ENCODE measurements at places on chromosomes 12 and 14.

DNA sequence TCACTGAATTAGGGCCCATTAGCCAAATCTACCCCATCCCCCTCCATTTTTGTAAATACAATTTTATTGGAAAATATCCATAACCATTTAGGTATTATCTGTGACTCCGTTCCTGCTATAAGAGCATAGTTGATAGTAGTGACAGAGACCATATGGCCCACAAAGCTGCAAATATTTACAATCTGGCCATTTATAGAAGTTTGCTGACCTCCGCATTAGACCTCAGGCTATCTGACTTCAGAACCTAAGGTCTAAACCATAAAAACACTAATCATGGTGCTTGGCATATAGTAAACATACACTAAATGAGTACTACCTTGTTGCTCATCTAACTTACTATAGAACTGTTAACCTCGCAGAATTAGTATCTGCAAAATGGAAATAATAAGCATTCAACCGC lies 124.8 kb downstream of the NPAS3 start:
- DNase-seq: no peak

DNA sequence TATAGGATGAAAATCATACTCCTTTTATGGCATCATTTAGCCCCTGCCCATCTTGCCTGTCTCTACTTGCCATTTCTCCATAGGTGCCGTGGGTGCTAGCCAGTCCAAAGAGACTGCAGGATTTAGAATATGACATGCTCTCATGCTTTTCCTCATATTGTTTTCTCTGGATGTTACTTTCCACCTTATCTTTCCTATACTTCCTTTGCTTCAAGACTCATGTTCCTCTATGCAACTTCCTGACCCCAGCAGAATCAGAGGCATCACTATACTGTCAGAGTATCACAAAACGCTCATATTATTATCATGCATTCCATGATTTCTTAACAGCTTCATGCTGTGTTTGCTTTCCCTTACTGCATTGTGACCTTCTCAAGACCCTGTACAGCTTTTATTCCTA lies 220.8 kb upstream of the ABCD2 start:
- DNase-seq: no peak

- no peak for DNase-seq
These were observed 9.1 kb downstream of the CAMKK2 start for GRCh38 chr12:121287267-121287954.

DNA sequence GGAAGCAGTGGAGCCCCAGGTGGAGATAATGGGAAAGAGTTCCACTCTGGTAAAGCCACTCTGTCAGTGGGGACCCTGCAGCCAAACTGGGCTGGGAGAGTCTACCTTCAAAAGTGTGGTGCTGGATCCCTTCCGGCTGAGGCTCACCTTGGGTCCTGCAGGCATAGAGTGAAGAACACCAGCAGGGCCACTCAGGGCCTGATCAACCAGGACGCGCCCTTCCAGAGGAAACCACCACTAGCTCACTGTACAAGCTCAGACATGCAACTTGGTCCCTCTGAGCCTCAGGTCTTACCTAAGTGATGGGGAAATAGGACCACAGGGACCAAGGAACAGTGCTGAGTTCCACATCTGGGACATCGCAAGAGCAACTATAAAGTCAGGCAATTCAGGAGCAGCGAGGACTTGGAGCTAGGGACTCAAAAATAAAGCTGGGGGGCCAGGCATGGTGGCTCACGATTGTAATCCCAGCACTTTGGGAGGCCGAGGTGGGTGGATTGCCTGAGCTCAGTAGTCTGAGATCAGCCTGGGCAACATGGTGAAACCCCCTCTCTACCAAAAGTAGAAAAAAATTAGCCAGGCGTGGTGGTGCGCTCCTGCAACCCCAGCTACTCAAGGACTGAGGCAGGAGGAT lies 5.9 kb upstream of the PRPH start:
- no peak for DNase-seq

DNA sequence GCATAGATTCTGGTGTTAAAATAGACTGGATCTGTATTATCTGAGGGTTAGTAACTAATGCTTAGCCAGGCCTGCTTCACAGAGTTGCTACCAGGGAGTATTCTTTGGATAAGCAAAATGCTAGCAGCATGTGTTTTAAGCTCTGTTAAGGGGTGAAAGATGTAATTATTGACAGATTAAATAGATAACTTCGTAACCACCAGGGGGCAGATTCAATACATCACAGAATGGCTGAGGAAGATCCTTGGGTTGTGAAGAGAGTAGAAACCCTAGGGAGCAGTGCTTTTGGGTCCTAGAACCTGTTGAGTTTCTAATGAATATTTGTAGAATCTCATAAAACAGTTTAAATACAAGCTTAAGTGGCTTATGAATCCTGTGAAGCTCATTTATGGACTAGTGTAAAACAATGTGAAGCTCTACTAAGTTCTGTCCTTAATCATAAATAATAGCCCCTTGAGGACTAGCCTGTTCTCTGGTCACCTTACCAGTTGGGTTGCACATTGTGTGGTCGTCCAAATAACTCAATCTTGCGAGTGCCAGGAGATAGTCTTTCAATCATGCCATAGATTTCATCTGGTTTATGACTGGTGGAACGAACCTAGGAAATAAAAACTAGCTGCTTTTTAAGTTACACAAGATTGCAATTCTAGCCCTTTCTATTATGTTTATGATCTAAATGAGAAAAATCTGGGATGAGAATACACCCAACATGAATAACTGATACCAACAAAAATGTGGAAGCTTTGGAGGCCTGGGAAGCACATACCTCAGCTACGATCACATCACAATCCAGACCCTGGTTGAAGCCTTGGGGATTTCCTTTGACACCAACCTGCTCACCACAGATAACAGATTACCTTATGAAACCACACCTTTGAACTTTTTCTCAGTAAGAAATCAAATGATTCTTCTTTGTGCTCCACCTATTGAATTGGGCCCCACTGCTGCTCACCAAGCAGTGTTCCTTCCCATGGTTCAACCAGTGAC lies 12.3 kb downstream of the METTL3 start:
- DNase-seq: peak; percentile 46

DNA sequence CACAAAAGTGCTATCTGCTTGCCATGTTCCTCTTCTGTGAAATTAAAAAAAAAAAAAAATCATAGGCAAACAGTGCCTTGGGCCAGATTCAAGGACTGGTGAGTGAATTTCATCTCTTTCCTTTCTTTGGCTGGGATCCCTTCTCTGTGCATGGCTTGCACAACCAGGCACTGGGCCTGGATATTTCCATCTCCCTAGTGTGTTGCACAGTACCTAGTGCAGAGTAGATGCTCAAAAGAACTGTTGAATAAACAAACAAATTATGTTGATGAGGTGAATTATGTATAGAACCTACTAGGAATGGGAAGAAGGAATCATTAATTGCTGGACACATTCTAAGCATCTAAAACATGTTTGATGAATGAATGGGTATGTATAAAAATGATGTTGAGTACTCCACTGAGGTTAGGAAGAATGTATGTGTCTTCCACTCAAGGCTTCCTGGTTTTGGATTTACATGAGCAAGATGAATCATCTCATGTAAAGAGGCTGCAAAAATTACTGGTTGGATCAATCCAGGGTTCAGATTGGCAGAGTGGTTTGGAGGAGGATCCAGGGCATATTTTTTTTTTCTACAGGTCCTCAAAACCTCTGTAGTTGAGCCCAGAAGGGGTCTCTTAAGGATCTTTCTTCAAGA lies 93.2 kb downstream of the EMP1 start:
- no peak for DNase-seq

DNA sequence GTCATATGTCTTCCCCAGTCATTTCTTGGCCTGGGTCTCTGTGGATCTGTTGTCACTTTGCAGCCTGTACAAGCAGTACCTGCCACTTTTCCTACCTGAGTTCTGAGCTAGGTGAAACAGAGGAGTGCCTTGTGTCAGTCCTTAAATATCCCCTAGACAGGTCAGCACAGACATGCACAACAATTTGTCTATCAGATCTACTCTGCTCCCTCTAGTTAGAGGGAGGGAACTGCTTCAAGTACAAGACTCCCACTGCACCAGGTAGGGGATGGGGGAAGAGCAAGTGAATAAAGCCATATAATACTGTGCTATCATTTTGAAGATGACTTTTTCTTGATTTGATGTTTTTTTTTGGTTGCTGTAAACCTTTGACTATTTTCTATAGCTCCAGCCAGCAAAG lies 39.4 kb downstream of the MIPOL1 start:
- DNase-seq: no peak

DNA sequence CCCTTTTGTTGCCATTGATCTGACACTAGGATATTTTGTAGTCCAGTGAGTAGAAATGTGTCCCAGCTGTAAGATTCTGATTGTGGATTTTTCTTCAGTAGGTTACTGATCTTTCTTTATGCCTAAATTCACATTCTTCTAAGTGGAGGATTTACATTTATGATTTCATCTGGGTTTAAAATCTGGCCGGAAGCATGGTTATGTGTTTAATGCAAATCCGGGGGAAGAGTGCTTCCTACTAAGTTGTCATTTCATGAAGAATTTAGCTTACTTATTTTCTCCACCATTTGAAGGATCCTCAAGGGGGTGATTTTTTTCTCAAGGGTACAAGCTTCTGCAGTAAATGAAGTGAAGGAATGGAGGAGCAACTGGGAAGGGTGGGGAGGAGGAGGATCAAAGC lies 96.7 kb downstream of the TMTC2 start:
- no peak for DNase-seq

DNA sequence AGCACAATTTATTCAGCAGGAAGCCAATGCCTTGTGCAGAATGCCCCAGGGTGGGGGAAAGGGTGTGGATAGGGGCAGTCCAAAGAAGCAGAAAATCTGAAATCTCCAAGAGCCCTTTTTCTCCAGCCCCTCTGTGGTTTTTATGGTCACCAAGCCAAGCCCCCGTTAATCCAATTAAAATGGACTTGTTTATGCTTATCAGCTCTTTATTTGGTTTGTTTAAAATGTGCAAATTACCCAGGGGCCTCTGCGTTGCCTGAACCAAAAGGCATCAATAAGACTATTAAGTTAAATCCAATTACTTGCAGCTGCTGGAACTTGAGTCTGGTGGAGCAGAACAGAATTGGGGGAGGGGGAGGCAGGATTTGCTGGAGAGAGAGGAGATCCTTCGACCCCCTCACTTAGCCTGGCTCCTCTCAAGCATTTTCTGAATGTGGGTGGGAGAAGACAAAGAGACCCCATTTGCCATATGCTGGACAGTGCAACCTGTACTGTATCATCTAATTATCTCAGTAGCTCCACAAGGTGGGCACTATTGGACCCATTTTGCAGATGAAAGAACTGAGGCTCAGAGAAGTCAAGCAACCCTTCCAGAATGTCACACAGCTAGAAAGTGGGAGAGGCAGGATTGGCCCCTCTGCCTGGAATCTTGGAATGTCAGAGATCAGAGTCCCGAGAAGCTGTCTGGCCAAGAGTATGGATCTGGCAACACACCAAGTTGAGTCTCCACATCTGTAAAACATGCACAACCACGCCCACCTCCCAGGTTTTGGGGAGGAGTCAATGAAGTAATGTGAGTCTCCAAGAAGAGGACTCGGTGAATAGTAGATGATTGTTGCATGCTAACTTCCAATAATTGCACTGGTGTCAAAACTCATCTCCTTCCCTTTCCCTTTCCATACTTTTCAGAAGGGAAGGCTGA lies 66.9 kb downstream of the CMKLR1 start:
- no peak for DNase-seq

DNA sequence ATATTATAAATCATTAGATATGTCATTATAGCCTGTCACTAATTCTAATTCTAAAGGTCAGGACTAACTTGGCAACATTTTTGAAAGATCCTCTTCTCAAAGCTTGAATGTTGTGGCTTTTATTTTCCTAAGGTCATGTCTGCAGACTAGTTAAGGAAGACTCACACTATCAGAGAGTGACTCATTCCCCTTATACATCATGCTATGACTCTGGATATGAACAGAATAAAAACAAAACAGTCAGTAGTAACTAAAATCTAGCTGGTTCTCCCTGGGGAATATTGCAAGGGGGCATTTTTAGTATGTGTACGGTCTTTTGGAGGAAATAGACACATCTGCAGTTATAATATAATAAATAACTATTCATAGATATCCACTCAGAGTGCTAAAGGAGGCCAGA lies 170.6 kb downstream of the SLC2A13 start:
- no peak for DNase-seq

GRCh38 chr12:56087220-56087619 lies 7.3 kb downstream of the ERBB3 start:
- no peak for DNase-seq

- DNase-seq: peak; percentile 49
These were observed 7.7 kb downstream of the PPP1R3E start for GRCh38 chr14:23294734-23295561.

DNA sequence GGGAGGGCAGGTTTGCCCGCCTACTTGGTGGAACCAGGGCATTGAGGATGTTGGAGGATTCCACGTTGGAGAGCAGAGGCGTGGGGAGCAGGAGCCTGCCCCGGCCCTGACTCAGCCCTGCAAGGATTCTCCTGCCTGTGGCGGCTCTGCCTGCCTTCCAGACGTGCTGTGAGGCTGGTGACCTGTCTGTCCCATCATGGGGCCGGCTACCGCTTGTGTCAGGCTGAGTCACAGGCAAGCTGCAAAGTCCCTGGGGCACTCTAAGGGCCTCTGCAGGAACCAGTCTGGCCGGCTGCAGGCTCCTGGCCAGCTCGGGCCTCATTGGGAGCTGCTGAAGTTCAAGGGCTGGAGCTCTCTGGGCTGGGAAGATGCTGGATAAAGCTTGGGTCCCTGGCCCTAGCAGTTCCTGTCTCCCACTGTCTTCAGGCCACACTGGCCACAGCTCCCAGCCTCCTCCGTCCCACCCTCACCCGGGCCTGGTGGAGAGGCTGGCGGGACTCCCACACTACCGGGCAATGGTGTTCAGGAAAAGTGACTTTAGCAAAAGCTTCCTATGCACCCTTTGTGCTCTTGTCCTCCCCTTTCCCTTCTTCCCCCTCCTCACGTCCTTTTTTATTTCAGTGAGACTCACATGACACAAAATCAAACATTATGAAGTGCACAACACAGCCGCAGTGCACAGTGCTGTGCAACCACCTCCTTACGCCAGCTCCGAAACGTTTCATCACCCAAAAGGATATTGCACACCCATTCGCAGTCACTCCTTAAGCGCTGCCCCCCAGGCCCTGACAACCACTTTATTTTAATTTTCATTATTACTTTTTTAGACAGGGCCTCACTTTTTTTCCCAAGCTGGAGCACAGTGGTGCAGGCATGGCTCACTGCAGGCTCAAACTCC lies 22.0 kb upstream of the ULK1 start:
- no peak for DNase-seq

DNA sequence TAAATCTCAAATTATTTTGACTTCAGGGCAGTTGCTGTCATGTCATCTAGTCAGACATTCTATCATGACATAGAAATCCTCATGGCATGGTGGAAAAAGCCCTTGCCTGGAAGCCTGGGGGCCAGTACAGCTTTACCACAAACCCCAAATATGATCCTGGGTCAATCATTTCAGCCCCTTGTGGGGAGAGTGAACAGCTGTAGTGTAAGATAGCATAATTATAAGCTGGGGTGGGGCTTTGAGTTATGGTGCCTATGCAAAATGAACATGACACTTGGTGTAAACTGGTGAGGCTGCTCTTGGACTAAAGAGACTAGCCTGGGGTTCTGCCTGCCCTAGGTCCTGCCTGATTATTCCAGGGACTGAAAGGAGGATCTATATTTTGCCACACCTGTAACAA lies 207.7 kb upstream of the DDHD1 start:
- no peak for DNase-seq

- DNase-seq: no peak
These were observed 47.4 kb downstream of the SLC38A1 start for GRCh38 chr12:46221255-46222128.

GRCh38 chr12:12720672-12721161 lies 3.5 kb downstream of the CDKN1B start:
- DNase-seq: no peak
